Activated T-helper 1 cell treated with anti-CD3 and anti-CD28 coated beads, Interleukin-2, amount 50 U/mL, for 16 hours (primary cell): ENCODE measurements at places on chromosomes 2 and 18.

DNA sequence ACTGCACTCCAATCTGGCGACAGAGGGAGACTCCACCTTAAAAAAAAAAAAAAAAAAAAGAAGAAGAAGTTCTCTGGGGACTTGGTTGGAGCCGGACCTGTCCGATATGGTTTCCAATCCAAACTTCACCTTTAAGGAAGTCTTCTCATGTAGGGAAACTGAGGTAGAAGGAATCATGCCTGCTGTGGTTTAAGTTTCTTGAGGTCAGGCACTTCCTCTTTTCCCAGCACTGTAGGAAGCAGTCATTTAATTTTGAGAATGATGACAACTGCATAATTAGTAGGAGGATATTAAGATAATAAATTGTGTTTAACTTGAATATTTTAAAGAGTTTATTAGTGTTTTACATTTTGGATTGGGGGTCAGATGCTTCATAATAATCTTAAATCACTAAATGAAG, 62.9 kb downstream of the KCNE4 start:
- no peak for DNase-seq

DNA sequence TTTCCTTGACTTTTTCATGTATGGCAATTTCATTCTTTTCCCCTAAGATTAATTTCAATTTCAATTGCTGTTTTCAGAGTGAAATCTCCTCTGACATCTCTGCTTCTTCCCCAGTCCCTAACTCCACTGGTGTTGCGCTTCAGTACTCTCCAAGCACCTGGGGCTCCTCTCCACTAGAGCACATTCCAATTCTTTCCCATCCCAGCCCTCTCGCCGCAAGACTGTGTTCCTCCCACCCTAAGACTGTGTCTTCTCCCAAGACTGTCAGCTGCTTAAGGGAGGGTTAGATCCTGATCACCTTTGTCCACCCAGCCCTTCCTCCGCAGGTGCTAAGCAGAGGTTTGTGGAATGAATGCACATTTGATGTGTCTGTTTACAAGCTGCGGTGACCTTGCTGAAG, 255.7 kb upstream of the CCDC68 start:
- no peak for DNase-seq

GRCh38 chr2:231370429-231370748, 25.1 kb upstream of the B3GNT7 start:
- DNase-seq = no peak

GRCh38 chr18:59448546-59448945, 89.5 kb upstream of the LMAN1 start:
- no peak for DNase-seq

GRCh38 chr2:11073251-11073650, 82.0 kb upstream of the SLC66A3 start:
- DNase-seq = no peak

DNA sequence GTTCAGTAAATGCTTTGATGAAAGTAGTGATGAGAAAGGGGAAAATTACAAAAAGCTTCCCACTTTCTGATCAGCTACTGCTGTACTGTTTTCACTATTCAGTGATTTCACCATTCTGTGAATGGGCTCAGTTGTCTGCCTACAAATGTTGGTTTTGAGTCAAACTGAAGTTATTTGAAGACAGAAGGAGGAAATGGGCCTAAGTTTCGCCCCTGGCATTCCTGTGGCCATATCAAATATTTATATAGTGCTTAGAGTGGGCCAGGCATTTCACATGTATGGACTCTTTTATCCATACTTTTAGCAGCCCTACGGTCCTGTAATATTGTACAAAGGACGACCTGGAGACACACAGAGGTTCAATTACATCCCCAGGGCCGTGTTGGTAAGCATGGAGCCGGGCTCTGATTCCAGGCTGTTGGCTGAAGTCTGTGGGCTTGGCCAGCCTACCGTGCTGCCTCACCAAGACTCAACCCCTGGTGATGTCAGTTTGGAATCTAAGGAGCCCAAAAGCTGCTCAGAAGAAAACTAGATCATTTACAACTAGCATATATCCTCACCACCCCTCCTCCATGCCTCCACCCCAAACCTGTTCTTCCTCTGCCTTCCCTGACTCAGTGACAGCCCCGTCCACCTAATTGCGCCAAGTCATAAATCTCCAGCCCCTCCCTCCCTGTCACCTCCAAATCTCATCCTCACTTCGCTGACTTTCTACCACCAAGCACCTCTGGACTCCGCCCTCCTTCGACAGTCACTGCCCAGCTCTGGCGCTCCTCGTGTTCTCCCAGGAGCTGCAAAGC, 10.1 kb upstream of the GRHL1 start:
- no peak for DNase-seq

DNA sequence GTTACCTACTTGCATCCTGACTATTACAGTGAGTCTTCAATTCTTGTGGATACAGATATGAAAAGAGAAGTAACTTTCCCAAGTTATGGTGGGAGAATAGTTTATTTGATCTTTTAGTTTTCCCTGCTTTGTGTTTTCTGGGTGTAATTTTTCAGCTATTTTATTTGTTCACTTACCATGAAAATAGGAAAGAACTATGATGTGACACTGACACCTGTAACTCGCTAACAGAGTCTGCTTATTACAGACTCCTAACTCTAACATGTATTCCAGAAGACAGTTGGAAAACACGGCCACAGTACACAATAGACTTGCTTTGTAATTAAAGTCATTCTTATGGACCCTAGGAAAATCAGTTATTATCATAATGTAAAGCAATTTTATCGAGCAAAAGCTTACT, 323.2 kb downstream of the LRRTM1 start:
- no peak for DNase-seq

GRCh38 chr2:173122936-173123335, 47.3 kb downstream of the MAP3K20 start:
- DNase-seq = no peak

- no peak for DNase-seq
Observed at GRCh38 chr2:96924775-96925747, 55.2 kb upstream of the SEMA4C start.

- no peak for DNase-seq
Observed at GRCh38 chr2:157845081-157845480, 31.0 kb downstream of the ACVR1 start.

DNA sequence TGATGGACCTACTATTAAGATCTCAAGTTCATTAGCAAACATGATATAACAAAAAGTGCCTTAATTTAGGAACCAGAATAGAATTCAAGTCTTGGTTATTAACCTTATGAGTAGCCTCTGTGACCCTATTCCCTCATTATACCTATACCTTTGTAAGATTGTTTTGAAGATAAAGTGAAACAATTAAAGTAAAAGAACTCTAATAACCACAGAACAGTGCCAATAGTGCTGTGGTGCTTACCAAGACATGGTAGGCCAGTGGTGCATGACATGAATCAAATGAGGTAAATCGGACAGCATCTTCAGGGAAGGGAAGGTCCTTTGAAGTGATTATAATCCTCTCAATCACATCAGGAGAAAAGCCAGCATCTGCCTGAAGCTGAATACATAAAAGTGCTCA, 36.4 kb downstream of the METTL4 start:
- no peak for DNase-seq

DNA sequence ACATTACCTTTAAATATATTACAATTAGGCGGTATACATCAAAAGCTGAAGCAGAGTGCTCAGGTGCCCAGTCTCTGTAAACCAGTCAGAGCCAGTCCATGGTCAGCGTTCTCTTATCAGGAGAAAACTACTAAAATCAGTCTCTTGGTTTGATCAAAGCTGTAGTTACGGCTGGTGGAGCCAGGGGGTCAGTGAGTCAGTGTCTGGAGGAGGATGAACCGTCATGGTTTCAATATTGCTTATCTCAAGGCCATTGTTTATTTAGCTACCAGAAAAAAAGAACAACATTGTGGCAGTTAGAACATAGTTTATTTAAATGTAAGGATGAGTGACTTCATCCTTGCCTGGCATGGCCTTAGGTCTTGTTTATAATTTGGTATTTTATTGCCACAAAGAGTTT, 71.3 kb upstream of the NYAP2 start:
- DNase-seq = no peak

DNA sequence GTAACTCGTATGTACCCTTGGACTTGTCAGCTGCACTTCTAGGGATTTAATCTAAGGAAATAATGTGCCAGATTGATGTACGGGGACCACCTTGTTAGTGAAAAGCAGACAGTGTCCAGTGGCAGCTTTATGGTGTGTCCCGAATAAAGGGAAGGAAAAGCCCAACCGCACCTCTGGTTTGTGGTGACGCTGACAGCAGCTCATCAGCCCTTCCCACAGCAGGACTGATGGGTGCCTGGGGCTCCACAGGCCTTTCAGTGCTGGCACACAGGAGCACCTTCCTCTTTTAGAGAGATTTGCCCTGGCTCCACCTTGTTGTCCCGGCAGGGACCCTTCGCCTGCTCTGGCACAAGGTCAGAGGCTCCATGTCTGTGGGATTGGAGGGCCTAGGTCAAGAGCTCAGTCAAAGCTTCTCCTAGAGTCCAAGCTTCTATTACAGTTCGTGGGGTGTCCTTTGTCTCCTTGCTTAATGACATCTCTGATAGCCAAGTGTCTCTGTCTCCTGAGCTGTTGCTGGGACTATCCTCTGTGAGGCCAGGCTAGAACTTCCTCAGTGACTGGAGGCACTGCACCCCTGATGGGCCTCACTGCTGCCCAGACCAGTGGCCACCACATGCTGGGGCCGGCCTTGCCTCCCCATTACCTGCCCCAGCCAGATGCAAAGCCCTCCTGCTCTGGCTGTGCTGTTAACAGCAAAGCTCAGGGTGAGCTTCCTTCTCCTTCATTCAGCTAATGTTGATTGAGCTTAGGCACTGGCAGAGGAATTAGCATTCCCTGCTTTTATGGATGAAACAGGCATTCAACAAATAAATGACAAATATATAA, 33.0 kb upstream of the SCLY start:
- no peak for DNase-seq

GRCh38 chr18:49018554-49019445, 68.0 kb upstream of the SMAD7 start:
- DNase-seq = no peak

DNA sequence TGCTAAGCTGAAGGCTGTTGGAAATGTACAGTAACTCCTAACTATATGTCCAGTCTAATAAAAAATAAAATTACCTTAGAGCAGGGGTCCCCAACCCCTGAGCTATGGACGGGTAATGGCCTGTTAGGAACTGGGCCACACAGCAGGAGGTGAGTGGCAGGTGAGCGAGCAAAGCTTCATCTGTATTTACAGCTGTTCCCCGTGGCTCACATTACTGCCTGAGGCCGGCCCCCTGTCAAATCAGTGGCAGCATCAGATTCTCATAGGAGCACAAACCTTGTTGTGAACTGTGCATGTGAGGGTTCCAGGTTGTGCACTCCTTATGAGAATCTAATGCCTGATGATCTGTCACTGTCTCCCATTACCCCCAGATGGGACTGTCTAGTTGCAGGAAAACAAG, 73.1 kb upstream of the CXCR4 start:
- DNase-seq = no peak

DNA sequence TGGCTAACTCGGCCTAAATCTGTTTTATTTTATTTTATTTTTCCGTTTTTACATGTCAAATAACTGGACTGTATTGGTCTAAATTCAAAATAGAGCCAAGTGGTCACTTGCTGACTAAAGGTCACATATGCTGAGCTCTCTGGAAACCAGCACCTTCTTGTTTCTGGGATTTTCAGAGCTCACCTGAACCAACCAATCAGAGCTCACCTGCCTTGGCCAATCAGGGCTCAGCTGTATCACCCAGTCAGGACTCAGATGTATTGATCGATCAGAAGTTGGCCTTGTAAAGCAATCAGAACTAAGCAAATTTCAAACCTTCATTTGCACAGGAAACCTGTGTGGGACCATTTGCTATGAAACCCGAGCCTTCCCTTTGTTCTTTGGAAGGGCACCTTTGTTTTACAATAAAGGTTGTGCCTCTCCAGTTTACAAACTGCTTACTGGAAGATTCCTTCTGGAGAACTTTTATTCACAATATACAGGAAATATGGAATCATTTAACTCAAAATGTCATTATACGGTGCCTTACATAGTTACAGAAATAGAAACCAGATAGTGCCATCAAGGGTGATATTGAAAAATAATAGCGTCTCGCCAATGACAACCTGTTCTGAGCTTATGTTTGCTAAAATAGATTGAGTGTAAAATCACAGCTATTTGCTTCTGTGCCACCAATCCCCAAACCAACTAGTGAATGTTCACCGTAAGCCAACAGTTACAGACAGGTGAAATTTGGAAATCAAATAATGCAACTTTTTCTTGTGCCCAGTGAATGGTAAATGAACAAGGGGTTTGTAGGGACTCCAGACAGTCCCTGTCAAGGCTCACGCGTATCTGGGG, 17.3 kb upstream of the PSD4 start:
- DNase-seq = no peak

DNA sequence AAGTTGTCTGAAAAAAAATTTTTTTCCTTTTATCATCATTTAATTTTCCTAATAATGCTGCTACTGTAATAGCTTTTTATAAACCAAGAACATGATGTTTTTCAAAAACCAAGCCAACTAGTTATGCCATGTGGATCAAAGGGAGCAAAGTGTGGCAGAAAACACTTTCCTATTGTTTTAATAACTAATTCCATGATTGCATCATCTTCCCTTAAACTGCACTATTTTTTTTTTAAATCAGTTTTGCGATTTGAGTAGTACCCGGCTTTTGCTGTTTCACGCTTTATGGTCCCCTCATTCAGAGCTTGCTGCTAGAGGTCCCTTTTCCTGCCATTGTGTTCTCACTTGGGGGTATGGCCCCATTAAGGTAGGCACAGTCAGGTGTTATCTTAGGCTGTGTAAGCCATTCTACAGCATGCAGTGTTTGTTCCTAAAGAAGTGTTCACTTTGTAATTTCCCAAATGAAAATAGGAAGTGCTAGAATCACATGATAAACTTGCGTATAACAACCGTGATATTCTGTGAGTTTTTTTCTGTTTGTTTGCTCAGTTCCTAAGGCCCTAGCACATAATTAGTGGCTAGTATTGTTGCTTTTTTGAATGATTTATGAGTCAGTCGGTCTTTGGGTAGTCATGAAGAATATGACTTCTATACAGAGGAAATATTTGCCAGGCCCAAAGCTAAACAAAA, 225.8 kb downstream of the PTGR3 start:
- no peak for DNase-seq

- DNase-seq = no peak
Observed at GRCh38 chr2:100021791-100022340, 120.5 kb downstream of the AFF3 start.

DNA sequence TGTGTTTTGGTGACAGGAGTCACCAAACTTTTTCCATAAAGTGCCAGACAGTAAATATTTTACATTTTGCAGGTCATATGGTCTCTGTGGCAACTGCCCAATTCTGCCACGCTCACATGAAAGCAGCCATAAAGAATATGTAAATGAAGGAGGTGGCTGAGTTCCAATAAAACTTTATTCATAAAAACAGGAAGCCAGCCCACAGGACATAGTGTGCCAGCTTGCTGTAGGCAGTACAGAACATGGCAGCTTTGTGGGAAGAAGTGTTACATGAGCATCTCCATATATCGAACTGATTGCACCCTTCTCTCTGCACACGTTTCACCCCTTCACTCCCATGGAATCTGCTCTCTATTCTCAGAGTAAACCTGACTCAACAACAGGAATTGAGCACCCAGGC, 10.2 kb downstream of the ASB18 start:
- no peak for DNase-seq

- DNase-seq = no peak
Observed at GRCh38 chr2:191374366-191374765, 129.2 kb downstream of the MYO1B start.
